ENCODE measurements at places on chromosomes 5 and 9.

DNA sequence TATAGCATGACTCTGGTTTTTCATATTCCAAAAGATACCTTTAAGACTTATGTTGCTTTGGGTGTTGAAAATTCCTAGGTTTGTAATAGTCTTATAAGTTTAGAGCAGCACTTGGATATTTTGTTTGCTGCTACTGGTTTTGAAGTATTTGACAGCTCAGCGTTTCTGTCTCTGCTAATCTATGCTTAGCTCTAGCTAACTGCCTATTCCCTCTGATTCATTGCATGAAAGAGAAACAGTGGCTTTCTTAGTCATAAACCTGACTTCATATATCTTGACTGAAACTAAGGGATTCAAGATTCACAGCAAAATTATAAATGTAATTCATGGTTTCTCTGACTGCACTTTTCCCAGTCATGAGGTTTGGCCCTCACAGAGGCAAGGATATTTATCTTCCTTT is 35.6 kb upstream of the ANXA1 start:
- DNase-seq: peak; percentile 60

- DNase-seq: peak; percentile 67
These were observed 212.0 kb downstream of the RAB3C start for GRCh38 chr5:58794875-58795274.

GRCh38 chr5:172744123-172745104 is 26.6 kb downstream of the DUSP1 start:
- no peak for DNase-seq

DNA sequence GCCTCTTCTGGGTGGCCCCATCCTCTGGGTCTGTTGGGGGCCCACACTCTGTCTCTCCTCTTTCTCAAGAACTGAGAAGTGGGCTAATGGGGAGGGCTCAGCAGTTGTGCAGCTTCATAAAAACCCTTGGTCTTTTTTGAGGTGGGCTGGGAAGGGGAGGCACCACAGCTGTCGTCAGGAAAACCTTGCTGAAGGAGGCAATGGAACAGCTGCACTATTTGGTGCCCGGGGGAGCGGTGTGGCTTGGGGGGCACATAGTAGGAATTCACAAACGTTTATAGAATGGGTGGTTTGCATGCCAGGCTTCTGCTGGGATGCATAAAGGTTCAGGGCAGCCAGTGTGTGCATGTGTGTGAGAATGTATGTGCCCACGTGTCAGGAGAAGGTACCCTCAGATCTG is 3.2 kb upstream of the IER5L start:
- DNase-seq: no peak

DNA sequence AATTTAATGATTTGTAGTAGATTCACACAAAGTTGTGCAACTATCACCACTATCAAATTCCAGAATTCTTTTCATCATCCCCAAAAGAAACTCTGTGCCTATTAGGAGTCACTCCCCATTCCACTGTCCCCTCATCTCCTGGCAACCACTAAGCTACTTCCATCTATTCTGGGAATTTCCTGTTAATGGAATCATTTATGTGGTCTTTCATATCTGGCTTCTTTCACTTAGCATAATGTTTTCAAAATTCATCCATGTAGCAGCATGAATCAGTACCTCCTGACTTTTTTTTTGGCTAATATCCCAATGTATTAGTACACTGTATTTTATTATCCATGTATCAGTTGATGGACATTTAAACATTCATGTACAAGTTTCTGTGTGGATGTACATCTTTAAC is 157.6 kb downstream of the TTC39B start:
- no peak for DNase-seq

- DNase-seq: no peak
These were observed 11.5 kb upstream of the SLC31A2 start for GRCh38 chr9:113139225-113139829.

- DNase-seq: no peak
These were observed 334.7 kb downstream of the NR2F1-AS1 start for GRCh38 chr5:93246090-93246855.

DNA sequence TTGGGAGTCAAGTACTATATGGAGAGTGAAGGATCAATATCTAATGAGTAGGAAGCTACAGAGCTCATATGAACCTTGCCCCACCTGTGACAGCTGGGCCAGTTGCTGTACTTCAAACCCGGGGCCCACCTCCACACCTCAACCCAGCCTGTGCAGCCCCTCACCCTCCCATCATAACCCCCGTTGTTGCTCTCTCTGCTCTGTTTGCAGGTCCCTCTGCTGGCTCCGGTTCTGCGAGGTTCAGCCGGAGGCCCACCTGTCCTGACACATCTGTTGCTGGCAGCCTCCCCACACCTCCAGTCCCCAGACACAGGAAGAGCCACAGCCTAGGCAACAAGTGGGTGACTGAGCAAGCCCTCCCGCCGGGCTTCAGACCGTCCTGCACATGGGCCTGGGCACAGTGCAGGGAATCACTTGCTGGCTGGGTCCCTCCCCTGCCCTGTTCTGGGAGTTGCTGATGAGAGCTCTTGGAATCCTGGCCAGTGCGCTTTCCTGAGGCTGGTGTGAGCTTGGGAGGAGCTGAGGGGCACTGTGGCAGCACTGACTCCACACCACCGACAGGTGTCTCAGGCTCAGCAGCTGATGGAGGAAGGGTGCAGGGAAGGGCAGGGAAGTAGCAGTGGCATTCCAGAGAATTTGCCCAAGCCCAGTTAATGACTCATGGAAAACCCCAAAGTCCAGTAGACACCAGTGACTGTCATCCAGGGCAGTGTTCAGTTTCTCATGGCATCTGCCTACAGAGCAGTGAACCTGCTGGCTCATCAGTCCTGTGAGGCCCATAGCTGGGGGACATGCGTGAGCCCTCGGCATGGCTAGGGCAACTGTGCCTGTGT is 69.5 kb upstream of the GARNL3 start:
- peak; percentile 27 for DNase-seq

GRCh38 chr9:94984891-94985476 is 258.5 kb downstream of the AOPEP start:
- DNase-seq: no peak

- peak; percentile 57 for DNase-seq
These were observed 35.3 kb upstream of the CLPTM1L start for GRCh38 chr5:1380011-1380817.

All from suppressor macrophage treated with lipopolysaccharide for 1 hour (primary cell).